ENCODE measurements at places on chromosomes 6 and 20. TPM values are rescaled to one million over a fixed set of nuclear protein-coding genes. Genes with fewer than 3 reads are reported as not detected.

- DNase-seq = no peak
Measured at GRCh38 chr6:8074213-8074612, 10.0 kb upstream of the BLOC1S5 start.

GRCh38 chr6:161135695-161136591, 137.9 kb downstream of the AGPAT4 start:
- DNase-seq = peak; percentile 55

DNA sequence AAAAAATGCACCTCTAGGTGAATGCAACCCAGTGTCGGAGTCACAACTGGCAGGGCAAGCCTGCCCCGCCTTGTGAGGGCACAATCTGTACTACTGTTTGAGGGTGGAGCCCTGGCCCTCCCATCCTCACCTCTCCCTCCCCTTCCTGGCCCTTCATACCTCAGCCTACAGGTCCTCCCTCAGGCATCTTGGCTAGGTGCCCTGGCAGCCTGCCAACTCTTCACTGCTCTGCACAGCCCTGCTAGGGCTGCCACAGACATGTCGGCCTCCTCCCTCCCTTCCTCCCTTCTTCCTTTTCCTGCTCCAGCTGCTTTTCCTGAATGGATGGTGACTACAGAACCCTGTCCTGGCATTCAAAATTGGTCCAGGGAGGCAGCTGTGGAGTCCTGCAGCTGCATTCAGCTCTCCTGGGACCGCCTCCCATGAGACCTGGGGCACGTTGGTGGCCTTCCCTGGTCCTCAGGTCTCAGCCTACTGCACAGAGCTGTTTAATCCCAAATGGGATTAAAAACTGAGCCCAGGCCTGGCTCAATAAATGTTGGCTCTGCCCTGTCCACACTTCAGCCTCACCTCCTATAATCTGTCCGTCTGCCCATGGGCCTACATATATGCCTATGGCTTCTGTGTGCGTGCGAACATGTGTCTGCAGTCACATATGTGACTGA, 52.7 kb downstream of the CDH22 start:
- peak; percentile 39 for DNase-seq

- DNase-seq = no peak
Measured at GRCh38 chr6:161054876-161055275, 63.3 kb downstream of the MAP3K4 start.

- no peak for DNase-seq
Measured at GRCh38 chr6:11615214-11615602, 77.7 kb downstream of the TMEM170B start.

GRCh38 chr6:31978831-31979230, 3.0 kb upstream of the C4A start:
- DNase-seq = peak; percentile 22

GRCh38 chr20:5933802-5934436, 16.4 kb downstream of the TRMT6 start:
- DNase-seq = no peak

- DNase-seq = no peak
Measured at GRCh38 chr20:5172167-5172601, 45.4 kb downstream of the CDS2 start.

- DNase-seq = no peak
Measured at GRCh38 chr6:161116554-161116953, 125.0 kb downstream of the MAP3K4 start.

- no peak for DNase-seq
Measured at GRCh38 chr20:38138086-38138778, 26.8 kb downstream of the TGM2 start.

- no peak for DNase-seq
Measured at GRCh38 chr6:55293116-55293515, 34.2 kb upstream of the GFRAL start.

DNA sequence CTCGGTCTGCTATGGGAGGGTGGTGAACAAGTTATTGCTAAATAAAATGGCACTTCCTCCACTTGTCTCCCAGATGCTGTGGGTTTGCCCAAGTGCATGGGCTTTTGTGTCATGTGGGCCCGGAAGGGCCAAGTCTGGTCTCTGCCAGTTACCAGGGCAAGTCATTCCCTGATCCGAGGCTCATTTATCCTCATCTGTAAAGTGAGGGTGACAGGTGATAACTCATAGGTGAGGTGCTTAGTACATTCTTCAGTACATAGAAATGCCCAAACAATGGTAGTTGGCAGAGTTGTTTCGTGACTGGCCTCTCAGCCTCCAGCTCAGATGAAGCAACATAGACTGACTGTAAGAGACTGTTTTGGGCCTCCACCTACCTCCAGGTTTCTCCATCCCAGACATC, 2.0 kb upstream of the MUCL3 start:
- no peak for DNase-seq

SLC25A27 gene
- 19.1 TPM for polyA plus RNA-seq

FAM83C gene
- polyA plus RNA-seq = not detected

ZNF133 gene
- 15.0 TPM for polyA plus RNA-seq

TPD52L2 gene
- polyA plus RNA-seq = 73.1 TPM

EPM2A gene
- 7.8 TPM for polyA plus RNA-seq

RSPH3 gene
- 5.5 TPM for polyA plus RNA-seq

ZBTB46 gene
- polyA plus RNA-seq = 4.5 TPM
